ENCODE measurements at places on chromosomes 7 and 10. TPM values are rescaled to one million over a fixed set of nuclear protein-coding genes. Genes with fewer than 3 reads are reported as not detected.
A peak's percentile ranks its signal among the peaks of the same experiment; 100 is the strongest.

DNA sequence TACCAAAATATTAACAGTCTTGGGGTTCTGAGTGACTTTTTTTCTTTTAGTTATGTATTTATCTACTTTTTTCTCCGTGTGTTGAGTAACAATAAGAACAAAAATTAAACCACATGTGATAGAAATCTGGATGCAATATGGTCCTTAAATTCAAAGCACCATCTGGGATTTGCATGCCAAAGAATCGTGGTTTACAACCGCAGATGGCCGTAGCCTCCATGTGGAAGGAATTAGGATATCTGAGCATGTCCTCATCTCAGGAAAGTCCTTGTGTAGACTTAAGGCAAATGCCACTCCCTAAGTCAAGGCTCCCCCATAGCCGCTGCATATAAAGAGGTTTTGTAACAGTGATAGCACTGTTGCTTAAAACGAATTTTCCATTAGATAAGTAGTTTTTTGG lies 304.0 kb downstream of the ZEB1 start:
- DNase-seq, result no peak

- DNase-seq, result no peak
Measured at GRCh38 chr7:137647905-137648565, 198.7 kb downstream of the DGKI start.

DNA sequence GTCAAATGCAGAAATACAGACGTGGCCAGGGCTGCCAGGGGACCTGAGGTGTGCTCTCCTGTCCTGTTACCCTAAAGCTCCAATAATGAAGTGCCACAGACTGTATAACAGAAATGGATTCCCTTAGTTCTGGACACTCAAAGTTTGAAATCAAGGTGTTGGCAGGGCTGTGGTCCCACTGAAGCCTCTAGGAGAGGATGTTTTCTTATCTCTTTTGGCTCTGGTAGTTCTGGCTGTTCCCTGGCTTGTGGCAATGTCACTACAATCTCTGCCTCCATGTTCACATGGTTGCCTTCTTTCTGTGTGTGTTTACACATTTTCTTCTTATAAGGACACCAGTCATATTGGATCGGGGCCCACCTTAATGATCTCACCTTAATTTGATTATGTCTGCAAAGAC lies 15.3 kb upstream of the EEPD1 start:
- DNase-seq, result no peak

GRCh38 chr7:152462995-152463708 lies 27.3 kb upstream of the KMT2C start:
- DNase-seq, result peak; percentile 61

DNA sequence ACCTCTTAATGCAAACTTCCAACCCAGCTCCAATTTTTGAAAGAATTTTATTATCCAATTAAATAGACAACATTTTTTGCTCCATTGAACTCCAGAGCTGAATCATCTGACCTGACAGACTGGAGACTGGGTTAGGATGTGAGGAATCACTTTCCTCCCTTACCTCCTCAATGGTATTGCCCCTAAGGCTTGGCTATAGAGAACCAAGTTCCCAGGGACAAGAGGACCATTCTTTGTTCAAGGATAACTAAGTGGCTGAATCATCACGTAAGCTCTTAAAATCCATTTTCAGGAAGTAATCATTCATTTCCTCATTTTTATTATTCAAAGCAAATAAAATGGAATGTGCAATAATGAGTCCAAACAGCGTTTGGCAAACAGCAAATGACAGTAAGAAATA lies 335.1 kb downstream of the GATA3 start:
- DNase-seq, result peak; percentile 10

DNA sequence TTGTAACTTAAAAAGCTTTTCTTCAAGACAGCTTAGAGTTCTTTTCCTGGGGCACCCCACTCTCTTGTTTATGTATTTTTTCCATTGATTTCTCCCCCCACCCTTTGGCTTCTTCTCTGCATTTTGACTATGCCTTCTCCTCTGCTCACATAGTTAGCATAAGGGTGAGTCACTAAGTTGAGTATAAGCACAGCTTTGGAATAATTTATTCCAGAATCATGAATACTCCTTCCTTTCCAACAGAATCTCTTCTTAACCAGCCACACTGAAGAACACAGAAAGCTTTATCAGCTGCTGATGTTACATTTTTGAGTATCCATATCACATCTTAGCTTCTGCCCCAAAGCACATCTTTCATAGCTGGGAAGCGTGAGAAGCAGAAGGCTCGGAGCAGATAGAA lies 449.5 kb upstream of the MKI67 start:
- DNase-seq, result no peak

GRCh38 chr10:69647819-69648218 lies 17.8 kb downstream of the FAM241B start:
- DNase-seq, result no peak

DNA sequence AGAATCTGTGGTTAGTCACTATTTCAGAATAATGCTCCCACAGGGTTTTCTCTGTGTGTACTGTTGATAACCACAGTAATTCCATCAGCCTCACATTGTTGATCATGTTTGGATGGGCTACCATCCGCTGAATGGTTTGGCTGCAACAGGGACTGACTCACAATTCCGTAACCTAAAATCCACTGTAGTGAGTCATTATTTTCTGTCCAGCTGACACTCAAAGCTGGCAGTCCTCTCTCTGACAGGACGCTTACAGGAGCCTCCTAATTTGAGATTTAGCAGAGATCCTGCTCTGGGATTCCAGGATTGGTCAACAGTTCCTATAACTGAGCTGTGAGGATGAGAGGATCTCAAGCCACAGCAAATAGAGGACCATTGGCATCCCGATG lies 32.7 kb downstream of the VWA2 start:
- peak; percentile 87 for DNase-seq

GRCh38 chr7:18457832-18458231 lies 37.7 kb upstream of the HDAC9 start:
- no peak for DNase-seq

- no peak for DNase-seq
Measured at GRCh38 chr10:34295142-34295548, 520.0 kb downstream of the PARD3 start.

DNA sequence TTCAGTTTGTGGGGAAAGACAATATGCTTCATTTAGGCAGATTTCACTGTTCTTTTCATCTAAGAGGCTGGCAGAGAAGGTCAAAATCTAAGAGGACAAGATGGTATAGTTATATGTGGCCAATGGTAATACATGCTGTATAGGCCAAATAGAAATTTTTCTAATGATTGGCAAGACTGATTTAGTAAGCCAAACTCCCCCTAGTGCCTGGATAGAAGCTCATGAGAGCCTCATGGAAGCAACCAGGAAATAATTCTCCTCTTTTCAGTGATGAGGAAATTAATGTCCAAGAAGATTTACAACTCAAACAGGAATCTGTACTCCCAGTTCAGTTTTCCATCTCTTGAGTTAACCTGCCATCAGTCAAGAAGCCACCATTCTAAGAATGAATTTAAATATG lies 253.6 kb upstream of the PHF14 start:
- DNase-seq, result no peak

DNA sequence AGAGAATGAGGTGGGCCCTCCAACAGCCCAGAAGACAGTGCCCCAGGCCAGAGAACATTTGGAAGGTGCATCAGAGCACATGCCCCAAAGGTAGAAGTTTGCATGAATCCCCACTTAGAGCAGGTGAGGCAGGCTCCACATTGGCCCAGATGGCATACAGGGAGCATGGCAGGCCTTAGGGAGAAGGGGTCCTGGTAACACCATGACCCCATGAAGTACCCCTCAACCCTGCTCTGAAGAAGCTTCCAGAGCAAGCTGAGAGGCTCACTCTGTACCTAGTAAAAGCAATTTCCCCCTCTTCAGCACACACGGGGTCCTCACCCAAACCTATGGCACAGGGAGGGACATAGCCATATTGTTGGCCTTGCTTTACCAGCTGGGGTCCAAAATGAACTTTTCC lies 162.6 kb downstream of the BUB3 start:
- no peak for DNase-seq

DNA sequence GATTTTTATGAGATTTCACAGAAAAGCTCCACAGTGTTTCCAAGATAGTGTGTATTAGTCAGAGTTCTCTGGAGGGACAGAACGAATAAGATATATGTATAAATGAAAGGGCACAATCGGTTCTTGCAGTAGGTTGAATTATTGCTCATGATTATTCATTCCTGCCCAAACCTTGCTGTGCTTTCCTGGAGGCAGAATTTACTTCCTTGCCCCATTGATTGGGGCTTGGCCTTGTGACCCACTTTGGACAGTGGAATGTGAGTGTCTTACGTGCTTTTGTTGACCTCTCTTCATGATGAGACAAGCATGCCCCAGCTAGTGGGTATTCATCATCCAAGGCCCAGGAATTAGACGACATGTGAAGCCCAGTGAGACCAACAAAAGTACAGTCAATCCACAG lies 53.0 kb upstream of the ABCB5 start:
- peak; percentile 47 for DNase-seq

GRCh38 chr10:121152935-121153334 lies 301.8 kb downstream of the WDR11 start:
- no peak for DNase-seq

DNA sequence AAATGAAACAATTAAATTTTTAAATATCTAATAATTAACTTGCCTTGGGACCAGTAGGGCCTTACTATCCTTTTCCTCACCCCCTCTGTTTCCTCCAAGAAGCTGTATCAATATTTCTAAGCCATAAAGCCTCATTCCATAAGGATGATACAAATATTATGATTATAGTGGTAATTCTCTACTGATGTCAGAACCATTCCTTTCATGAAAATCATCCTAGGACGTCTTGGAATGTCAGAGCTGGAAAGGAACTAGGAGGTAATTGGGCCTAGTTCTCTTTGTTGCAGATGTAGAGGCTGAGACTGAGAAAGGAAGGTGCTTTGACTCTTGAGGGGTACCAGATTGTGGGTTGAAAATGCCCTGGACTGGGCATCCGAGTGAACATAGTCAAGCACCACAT lies 766.7 kb upstream of the GHITM start:
- no peak for DNase-seq

GRCh38 chr10:90062786-90063185 lies 361.4 kb downstream of the KIF20B start:
- no peak for DNase-seq

GRCh38 chr10:42776681-42777080 lies 5.9 kb upstream of the BMS1 start:
- DNase-seq, result no peak

DNA sequence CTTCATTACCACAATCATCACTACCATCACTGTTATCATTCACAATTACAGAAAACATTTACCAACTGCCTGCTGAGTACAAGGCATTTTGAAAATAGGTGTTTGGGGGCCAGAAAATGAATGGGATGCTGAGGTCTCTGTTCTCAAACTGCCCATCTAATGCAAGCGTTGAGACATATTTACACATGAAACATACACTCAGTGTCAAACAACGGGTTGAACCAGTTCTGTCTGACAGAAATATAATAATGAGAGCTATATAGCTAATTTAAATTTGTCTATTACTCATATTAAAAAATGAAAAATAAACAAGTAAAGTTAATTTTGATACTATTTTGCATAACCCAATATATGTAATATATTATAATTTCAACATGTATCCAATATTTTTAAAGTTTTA lies 303.1 kb downstream of the KCNMA1 start:
- DNase-seq, result no peak

DNA sequence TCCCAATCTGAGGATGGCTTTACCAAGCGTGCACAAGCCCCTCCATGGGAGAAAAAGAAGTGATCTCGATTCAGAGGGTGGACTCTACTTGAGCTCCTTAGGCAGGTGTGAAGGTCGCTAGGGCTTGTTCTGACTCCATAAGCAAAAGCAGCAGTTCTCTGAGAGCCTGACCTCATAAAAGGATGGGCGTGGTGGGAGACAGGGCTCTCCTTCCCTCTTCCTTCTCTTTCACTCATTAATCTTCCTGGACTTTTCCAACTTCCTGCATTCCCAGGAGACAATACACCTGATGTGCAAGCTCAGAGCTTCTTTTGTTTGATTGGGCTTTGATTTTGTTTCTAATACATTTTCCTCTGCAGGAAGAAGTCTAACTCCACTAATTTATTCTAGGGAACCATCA lies 22.3 kb upstream of the TMEM72 start:
- DNase-seq, result no peak

DNA sequence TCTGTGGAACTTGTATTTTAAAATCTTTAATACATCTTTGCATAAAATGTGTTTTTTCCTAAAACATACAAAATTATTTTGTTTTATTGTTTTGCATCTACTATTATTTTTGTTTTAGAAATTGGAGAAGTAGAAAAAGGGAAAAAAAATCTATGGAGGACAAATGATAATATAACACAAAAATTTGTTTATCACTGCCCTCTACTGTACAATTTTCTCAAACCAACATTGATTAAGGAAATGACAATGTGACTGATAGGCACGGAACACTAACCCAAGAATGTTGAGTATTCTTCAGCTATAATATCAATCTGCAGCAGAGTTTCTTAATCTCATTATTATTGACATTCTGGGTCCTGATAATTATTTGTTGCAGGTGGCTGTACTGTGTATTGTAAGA lies 9.5 kb upstream of the ING3 start:
- DNase-seq, result peak; percentile 61

GRCh38 chr7:68409851-68410250 lies 1188.4 kb upstream of the AUTS2 start:
- DNase-seq, result no peak

GRCh38 chr10:63504145-63504881 lies 16.9 kb upstream of the REEP3 start:
- no peak for DNase-seq

DNA sequence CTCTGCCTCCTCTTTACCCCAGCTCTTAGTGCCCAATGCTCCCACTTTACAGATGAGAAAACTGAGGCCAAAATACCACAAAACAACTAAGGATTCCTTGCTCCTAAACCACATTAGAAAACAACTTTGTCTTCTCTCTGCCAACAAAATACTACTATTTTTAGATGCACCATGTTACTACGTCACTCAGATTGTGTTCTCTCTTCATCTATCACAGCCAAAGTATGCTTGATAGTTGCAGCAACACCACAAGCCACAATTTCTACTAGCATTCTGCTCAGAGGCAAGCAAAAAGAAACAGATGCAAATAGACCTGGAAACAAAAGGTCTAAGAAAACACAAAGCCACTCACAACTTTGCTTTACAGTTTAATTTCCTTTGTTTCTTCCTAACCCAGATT lies 3.3 kb upstream of the PDE1C start:
- DNase-seq, result no peak

ATRNL1 gene
- total RNA-seq, result 0.17 TPM

PLEKHS1 gene
- not detected for total RNA-seq

PRSS1 gene
- total RNA-seq, result not detected

PRKG1 gene
- 4.1 TPM for total RNA-seq

GJD4 gene
- not detected for total RNA-seq

OR2A1 gene
- total RNA-seq, result not detected

RADIL gene
- total RNA-seq, result 3.9 TPM

ASB10 gene
- total RNA-seq, result not detected

NANOS1 gene
- total RNA-seq, result 0.09 TPM

ESYT2 gene
- total RNA-seq, result 67.6 TPM

FAM13C gene
- total RNA-seq, result 16.7 TPM

GPR158 gene
- not detected for total RNA-seq

BCCIP gene
- 46.1 TPM for total RNA-seq

All from dermis blood vessel endothelial cell (primary cell).